ENCODE measurements at places on chromosomes 16 and 17. TPM values are rescaled to one million over a fixed set of nuclear protein-coding genes. Genes with fewer than 3 reads are reported as not detected.

- no peak for DNase-seq
- no peaks in the 10 kb centered on the region for H3K36me3 ChIP-seq
- H3K4me3 ChIP-seq = no peak overlapping the region
- peak overlapping the region; percentile 64 for H3K27ac ChIP-seq
- peaks cover 19% of the 10 kb centered on the region for H3K4me1 ChIP-seq
These were observed 10.2 kb downstream of the PRR29 start for GRCh38 chr17:64008346-64008745.

The SLC16A5 gene
- total RNA-seq = 36.8 TPM

DNA sequence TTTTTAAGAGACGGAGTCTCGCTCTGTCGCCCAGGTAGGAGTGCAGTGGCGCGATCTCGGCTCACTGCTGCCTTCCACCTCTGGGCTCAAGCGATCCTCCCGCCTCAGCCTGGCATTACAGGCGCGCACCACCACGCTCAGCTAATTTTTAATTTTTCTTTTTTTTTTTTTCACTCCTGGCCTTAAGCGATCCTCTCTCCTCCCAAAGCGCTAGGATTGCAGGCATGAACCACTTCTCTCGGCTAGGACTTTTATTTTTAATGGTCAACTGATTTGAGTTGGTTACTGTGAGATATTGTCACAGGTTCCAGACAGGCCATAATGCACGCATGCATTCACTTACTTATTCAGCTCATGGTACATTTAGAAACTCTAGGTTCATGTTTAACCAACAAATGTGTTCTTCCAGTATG, 888 bp downstream of the PIGW start:
- H3K4me1 ChIP-seq = peaks cover 22% of the 10 kb centered on the region
- peak overlapping the region; percentile 98 for H3K27ac ChIP-seq
- peak overlapping the region; percentile 88 for H3K4me3 ChIP-seq
- no peak for DNase-seq
- no peaks in the 10 kb centered on the region for H3K27me3 ChIP-seq

GRCh38 chr17:48745381-48746275, 17.1 kb upstream of the HOXB13 start:
- H3K27ac ChIP-seq = no peak overlapping the region
- no peaks in the 10 kb centered on the region for H3K4me1 ChIP-seq
- DNase-seq = no peak

DNA sequence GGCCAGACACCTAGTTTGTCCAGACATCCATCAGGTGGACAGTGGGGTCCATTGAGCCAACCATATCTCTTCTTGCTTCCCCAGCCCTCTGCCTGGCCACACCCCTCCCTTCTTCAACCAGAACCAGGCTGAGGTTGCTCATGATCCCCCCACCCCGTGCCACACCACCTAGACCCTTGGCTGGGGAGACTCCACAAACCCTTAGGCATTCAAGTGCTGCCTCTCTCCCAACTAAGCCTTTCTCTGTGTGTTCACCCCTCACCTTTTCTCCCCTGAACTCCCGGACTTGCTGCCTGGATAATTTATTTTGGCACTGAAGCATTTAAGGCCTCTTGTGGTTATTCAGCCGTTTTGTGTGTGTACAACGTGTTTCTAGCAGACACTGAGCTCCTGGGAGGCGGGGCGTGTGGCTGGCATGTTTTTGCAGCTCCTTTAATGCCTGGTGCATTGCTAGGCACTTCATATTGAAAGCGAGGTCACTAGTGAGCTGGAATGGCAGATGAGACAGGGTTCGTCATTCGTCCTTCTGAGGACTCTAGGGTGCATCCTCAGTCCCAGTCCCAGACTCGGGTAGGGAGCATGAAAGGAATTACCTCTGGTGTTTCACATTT, 28.7 kb downstream of the CACNA1G start:
- DNase-seq = no peak
- H3K36me3 ChIP-seq = no peaks in the 10 kb centered on the region
- no peak overlapping the region for H3K27ac ChIP-seq
- H3K4me1 ChIP-seq = peaks cover 14% of the 10 kb centered on the region
- H3K4me3 ChIP-seq = no peak overlapping the region
- H3K27me3 ChIP-seq = no peaks in the 10 kb centered on the region

DNA sequence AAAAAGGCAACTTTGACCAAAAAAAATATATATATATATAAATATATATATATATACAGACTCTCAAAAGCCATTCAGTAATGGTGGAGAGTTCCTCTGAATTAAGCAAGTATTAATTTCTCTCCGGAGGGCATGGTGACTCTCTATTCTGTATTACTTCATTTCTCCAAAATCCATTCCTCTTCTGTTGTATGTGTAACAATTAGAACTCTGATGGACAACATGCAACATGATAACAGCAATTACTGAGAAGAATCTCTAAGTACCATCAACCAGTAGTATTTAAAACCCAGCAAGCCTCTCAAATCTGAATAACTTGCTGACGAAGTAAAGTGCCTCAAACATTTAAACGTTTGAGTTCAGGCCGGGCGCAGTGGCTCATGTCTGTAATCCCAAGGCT, 2.3 kb downstream of the GRB2 start:
- no peak for DNase-seq
- peaks cover 67% of the 10 kb centered on the region for H3K4me1 ChIP-seq

The SNX20 gene
- 6.4 TPM for total RNA-seq

- H3K27ac ChIP-seq = no peak overlapping the region
- H3K36me3 ChIP-seq = no peaks in the 10 kb centered on the region
- H3K4me1 ChIP-seq = no peaks in the 10 kb centered on the region
- H3K27me3 ChIP-seq = no peaks in the 10 kb centered on the region
- no peak for DNase-seq
These were observed 89.5 kb downstream of the MARF1 start for GRCh38 chr16:15553313-15554088.

The CARD14 gene
- total RNA-seq = 1.0 TPM

- H3K4me1 ChIP-seq = peaks cover 47% of the 10 kb centered on the region
- no peaks in the 10 kb centered on the region for H3K27me3 ChIP-seq
- H3K36me3 ChIP-seq = no peaks in the 10 kb centered on the region
- peak overlapping the region; percentile 94 for H3K27ac ChIP-seq
- DNase-seq = no peak
These were observed 4.3 kb upstream of the PGS1 start for GRCh38 chr17:78374189-78374588.

The HID1 gene
- total RNA-seq = 32.1 TPM

The CDYL2 gene
- 12.8 TPM for total RNA-seq

DNA sequence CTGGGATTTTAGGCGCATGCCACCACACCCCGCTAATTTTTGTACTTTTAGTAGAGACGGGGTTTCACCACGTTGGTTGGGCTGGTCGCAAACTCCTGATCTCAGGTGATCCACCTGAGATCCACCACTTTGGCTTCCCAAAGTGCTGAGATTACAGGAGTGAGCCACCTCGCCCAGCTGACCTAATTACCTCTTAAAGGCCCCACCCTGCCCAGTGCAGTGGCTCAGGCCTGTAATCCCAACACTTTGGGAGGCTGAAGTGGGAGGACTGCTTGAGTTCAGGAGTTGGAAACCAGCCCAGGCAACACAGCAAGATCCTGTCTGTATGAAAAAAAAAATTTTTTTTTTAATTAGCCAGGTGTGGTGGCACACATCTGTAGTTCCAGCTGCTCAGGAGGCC, 2.9 kb upstream of the COASY start:
- H3K27me3 ChIP-seq = no peaks in the 10 kb centered on the region
- no peak overlapping the region for H3K4me3 ChIP-seq

DNA sequence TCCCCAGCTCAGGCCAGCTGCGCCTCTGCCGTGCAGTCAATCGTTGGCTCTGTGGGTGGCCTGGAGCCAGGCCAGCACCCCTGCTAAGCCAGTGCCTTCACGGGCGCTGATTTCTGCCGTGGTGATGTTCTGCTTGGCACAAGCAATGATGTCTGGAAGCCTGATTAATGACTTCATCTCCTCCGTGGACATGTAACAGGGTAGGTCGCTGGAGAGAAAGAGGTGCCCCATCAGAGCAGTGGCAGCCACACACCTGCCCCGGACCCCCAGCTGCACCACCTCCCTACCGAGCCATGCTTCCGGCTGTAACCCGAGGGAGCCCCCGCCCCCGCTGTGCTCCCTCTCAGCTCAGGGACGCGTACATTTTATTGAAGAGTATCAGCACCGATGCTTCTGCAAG, 1.9 kb downstream of the ARL16 start:
- H3K36me3 ChIP-seq = peaks cover 28% of the 10 kb centered on the region
- DNase-seq = no peak
- no peak overlapping the region for H3K4me3 ChIP-seq
- H3K27ac ChIP-seq = no peak overlapping the region

DNA sequence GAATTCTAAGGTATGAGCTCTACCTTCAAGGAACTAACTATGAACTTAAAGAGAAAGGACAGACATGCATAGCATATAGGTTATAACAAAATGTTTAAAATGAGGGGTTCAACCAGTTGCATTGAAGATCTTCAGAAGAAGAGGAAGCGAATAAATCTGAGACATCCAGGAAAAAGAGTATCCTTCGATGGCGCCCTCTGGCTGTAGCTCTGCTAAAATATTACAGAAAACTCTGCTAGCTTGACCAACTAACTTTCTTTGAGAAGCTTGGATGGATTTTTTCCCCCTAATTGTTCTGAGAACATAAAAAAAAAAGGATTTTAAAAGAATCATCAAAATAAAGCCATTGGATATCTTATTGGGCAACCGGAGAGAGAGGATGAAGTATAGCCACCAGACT, 659.9 kb upstream of the SOX9 start:
- no peak overlapping the region for H3K4me3 ChIP-seq
- no peaks in the 10 kb centered on the region for H3K36me3 ChIP-seq
- no peak for DNase-seq
- H3K27ac ChIP-seq = no peak overlapping the region
- no peaks in the 10 kb centered on the region for H3K4me1 ChIP-seq

DNA sequence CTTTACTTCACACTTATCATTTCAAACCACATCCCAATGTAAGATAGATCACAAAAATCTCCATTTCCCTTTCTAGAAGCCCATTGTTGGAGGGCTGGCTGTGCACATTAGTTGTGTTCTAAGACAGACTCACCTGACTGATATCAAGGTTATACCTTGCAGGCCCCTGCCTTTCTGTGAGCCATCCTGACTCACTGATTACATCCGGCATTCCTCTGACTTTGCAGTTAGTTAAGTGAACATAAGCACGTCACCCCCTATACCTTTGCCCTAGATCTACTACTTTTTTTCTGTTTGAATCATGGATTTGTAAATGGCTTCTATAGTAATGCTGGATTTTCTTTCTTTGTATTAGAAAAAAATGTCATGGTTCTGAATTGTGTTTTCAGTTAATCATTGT, 78.3 kb downstream of the TANGO6 start:
- no peak overlapping the region for H3K4me3 ChIP-seq
- DNase-seq = no peak
- H3K27ac ChIP-seq = no peak overlapping the region
- no peaks in the 10 kb centered on the region for H3K4me1 ChIP-seq
- no peaks in the 10 kb centered on the region for H3K27me3 ChIP-seq

DNA sequence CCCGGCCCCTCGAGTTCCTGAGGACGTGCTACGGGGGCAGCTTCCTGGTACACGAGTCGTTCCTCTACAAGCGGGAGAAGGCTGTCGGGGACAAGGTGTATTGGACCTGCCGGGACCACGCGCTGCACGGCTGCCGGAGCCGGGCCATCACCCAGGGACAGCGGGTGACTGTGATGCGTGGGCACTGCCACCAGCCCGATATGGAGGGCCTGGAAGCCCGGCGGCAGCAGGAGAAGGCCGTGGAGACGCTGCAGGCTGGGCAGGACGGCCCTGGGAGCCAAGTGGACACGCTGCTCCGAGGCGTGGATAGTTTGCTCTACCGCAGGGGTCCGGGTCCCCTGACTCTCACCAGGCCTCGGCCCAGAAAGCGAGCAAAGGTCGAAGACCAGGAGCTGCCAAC, 21.4 kb downstream of the FLYWCH1 start:
- H3K4me1 ChIP-seq = no peaks in the 10 kb centered on the region
- no peak overlapping the region for H3K27ac ChIP-seq
- DNase-seq = no peak
- H3K36me3 ChIP-seq = peaks cover 79% of the 10 kb centered on the region
- H3K27me3 ChIP-seq = no peaks in the 10 kb centered on the region

The CACNG5 gene
- total RNA-seq = not detected

- H3K36me3 ChIP-seq = no peaks in the 10 kb centered on the region
- peaks cover 5% of the 10 kb centered on the region for H3K4me1 ChIP-seq
These were observed 1.1 kb upstream of the TFAP4 start for GRCh38 chr16:4273858-4274311.

GRCh38 chr16:87328846-87329245, 11.7 kb upstream of the C16orf95 start:
- no peak overlapping the region for H3K4me3 ChIP-seq
- peaks cover 10% of the 10 kb centered on the region for H3K4me1 ChIP-seq
- H3K36me3 ChIP-seq = no peaks in the 10 kb centered on the region
- no peaks in the 10 kb centered on the region for H3K27me3 ChIP-seq
